Breast epithelium (tissue), 4 donors: ENCODE measurements at places on chromosomes 4 and X.

GRCh38 chrX:16552546-16552945 lies 97.4 kb upstream of the S100G start:
- H3K36me3 ChIP-seq, result no peaks in the 10 kb centered on the region
- peaks cover 27% of the 10 kb centered on the region for H3K27me3 ChIP-seq
- no peak overlapping the region for H3K4me3 ChIP-seq
- no peak for DNase-seq
- no peaks in the 10 kb centered on the region for H3K4me1 ChIP-seq

GRCh38 chr4:108287834-108288413 lies 119.2 kb upstream of the LEF1 start:
- no peak overlapping the region for H3K4me3 ChIP-seq
- no peak overlapping the region for H3K27ac ChIP-seq
- no peaks in the 10 kb centered on the region for H3K4me1 ChIP-seq
- H3K36me3 ChIP-seq, result no peaks in the 10 kb centered on the region

DNA sequence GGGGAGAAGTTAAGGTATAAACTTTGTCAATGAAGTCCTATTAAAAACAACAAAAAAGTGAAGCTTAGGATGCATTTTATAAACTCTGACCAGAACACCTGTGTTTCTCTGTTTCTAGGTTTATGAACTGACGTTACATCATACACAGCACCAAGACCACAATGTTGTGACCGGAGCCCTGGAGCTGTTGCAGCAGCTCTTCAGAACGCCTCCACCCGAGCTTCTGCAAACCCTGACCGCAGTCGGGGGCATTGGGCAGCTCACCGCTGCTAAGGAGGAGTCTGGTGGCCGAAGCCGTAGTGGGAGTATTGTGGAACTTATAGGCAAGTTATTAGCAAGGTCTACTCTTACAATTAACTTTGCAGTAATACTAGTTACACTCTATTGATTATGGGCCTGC lies 46.6 kb downstream of the HTT start:
- H3K4me1 ChIP-seq, result no peaks in the 10 kb centered on the region
- no peak for DNase-seq
- no peaks in the 10 kb centered on the region for H3K36me3 ChIP-seq
- no peak overlapping the region for H3K4me3 ChIP-seq
- H3K27ac ChIP-seq, result no peak overlapping the region
- H3K27me3 ChIP-seq, result no peaks in the 10 kb centered on the region

GRCh38 chr4:185405296-185405999 lies 8.8 kb downstream of the ANKRD37 start:
- H3K27me3 ChIP-seq, result no peaks in the 10 kb centered on the region
- no peaks in the 10 kb centered on the region for H3K4me1 ChIP-seq
- no peak overlapping the region for H3K4me3 ChIP-seq
- DNase-seq, result no peak
